ENCODE measurements at places on chromosomes 6 and 20.

DNA sequence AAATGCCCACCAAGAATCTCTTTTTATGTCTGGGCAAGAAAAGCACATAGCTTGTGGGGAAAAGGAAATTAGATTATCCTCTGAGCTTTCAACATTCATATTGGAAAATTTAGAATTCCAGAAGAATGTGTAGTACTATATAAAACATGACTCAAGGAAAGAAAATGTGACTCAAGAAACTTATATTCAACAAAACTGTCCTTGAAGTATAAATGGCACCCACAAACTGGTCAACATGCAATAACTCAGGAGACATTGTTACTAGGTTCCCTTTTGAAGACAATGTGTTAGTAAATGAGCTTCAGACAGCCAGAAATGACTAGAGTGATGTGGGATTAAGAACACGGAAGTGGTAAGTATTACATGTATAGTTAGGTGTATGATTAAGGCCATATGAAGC is 26.1 kb upstream of the TINAG start:
- DNase-seq = peak; percentile 58

DNA sequence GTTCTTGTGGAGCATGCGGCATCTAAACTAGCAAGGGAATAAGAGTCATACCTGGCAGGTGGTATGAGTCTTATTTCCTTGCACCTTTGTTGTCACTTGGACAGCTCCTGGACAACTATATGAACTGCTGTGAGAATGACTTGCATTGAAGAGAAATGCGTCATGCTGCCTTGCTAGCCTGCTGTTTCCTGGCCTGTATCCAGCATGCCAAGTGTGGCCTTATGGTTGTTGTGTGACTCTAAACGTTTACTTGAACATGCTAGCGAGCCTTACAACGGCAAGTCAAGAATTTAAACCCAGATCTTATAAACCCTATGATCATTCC is 90.4 kb downstream of the CEP162 start:
- DNase-seq = peak; percentile 31

- no peak for DNase-seq
Observed at GRCh38 chr6:19562468-19562867, 274.7 kb upstream of the ID4 start.

GRCh38 chr6:82488403-82488802 is 124.8 kb downstream of the TPBG start:
- DNase-seq = no peak

DNA sequence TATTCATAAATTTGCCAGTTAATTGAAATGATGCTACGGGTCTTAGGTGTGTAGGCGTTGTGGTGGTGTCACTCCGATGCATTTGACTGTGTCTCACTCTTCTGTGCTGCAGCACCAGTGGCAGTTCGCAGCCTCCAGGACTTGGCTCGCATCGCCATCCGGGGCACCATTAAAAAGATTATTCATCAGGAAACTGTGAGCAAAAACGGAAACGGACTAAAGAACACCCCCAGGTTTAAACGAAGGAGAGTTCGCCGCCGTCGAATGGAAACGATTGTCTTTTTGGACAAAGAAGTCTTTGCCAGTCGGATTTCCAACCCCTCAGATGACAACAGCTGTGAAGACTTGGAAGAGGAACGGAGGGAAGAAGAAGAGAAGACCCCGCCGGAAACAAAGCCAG is 17.6 kb downstream of the PCMTD2 start:
- DNase-seq = no peak

DNA sequence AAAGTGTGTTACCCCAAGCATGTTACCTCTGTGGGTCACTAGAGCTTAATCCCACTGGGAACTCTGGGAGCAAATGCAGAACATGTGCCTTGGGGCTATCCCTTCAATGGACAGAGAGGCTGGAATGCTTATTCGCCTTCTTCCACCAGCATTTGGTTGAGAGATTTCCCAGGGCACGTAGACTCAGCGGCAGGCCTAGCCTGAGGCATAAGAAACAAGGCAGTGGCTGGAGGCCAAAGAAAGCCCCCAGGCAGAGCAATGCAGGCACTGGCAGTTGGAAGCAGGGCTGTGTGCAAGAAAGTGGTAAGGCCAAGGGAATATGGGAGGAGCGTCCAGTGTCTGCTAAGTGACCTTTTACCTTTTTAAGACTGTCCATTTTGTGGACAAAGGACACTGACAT is 114.0 kb upstream of the FLRT3 start:
- no peak for DNase-seq

DNA sequence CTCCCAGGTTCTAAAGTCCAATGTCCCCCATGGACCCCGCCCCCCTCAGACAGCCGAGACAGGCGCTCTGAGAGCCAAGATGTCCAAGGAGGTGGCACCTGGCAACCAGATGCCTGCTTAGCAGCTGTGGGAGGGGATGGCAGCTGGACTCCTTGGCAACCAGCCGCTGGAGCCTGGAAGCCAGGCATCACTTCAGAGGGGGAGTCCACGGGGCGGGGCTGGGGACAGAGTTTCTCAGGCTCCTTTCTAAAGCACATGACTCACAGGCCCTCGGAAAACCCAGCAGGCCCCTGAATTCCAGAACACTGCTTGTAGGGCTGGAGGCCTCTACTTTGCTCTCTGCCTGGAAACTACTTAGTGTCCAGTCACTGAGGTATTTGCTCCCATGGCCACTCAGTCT is 51.5 kb downstream of the PREX1 start:
- peak; percentile 63 for DNase-seq

- no peak for DNase-seq
Observed at GRCh38 chr20:53803492-53804155, 210.0 kb upstream of the ZNF217 start.

DNA sequence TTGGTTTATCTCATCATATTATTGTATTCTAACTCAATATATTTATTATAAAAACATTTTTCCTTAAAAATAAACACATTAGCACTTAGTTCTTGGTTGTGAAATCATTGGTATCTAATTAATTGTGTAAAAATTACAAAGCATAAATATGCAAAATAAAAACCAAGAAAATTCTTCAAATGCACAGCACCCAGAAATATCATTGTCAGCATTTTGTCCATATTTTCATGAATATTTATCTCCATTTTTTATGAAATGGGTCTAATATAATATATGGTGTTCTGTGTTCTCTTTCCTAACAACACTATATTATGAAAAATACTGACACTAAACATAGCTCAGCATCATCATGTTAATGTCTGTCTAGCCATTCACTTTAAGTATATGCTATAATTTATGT is 877.8 kb upstream of the MAP3K7 start:
- no peak for DNase-seq

- DNase-seq = no peak
Observed at GRCh38 chr6:3124667-3125066, 6.2 kb downstream of the BPHL start.

GRCh38 chr6:25014369-25014768 is 78.6 kb upstream of the RIPOR2 start:
- DNase-seq = no peak

DNA sequence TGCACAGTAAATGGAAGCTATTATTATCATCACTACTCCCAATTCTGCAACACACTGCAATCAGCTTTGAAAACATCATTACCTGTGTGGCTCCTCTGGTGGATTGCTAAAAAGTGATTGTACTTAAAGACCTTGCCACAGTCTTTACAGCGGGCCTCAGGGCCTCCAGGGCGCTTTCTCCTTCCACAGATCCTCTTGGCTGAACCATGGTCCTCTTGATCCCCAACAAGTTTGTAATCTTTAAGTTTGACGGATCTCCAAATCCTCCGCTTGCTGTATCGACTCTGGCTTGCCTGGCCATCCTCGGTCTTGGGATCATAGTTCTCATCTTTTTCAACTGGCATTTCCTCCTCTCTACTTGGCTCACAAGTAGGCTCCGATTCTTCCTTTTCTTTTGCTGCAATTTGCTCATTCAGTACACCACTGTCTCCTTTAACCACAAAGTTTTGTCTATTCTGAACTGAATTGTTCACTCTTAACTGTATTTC is 2.0 kb downstream of the ZBTB24 start:
- DNase-seq = no peak

All from AG04449 (cell line).